ENCODE measurements at places on chromosomes 1 and 21. TPM values are rescaled to one million over a fixed set of nuclear protein-coding genes. Genes with fewer than 3 reads are reported as not detected.

INTS7 gene
- 15.3 TPM for total RNA-seq

ZNF683 gene
- total RNA-seq: not detected

IFI44 gene
- 12.1 TPM for total RNA-seq

OR6N1 gene
- total RNA-seq: not detected

AMPD1 gene
- total RNA-seq: not detected

PROX1 gene
- total RNA-seq: 0.07 TPM

TFF2 gene
- not detected for total RNA-seq

GPN2 gene
- total RNA-seq: 15.6 TPM

All from smooth muscle cell of the pulmonary artery (primary cell).